ENCODE measurements at places on chromosomes 1 and 21.
A peak's percentile ranks its signal among the peaks of the same experiment; 100 is the strongest.

DNA sequence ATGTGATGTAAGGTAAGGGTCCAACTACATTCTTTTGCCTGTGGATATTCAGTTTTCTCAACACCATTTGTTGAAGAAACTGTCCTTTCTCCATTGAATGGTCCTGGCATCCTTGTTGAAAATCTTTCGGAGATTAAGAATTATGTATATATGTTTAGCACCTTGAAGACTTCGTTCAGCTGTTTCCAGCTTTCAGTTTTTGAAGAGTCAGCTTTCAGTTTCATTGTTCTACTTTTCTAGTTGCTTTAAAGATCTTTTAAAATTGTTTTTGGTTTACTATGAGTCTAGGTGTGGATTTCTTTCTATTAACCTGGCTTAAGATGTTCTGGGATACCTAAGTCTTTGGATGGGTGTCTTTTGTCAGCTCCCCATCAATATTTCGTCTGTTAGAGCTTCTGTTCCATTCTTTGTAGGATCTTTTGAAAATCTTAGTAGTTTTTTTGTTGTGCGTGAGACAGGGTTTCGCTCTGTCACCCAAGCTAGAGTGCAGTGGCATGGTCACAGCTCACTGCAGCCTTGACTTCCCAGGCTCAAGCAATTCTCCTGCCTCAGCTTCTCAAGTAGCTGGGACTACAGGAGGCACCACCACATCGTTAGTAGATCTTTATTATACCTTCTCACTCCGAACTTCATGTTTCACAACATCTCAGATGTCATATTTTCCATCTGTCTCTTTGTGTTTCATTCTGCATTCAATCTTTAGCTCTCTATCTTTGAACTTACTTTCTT, 353.5 kb upstream of the B3GALT2 start:
- no peak for DNase-seq

DNA sequence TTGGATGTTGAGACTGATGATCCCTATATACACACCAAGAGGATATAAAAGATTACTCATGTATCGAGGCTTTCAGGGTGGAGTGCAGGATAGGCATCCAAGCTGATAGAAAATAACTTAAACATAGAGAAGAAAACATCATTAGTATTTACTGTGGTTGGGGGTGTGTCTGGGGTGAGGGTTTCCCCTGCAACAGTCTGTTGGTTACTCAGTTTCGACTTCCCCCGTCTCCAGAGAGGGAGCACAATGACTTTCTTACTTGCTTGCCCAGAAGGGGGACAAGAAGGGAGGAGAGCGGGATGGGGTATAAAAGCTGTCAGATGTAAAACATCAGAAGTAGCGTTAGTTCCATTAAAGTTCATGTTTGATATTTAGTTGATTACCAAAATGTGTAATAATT, 717.4 kb upstream of the ZP4 start:
- DNase-seq = no peak

DNA sequence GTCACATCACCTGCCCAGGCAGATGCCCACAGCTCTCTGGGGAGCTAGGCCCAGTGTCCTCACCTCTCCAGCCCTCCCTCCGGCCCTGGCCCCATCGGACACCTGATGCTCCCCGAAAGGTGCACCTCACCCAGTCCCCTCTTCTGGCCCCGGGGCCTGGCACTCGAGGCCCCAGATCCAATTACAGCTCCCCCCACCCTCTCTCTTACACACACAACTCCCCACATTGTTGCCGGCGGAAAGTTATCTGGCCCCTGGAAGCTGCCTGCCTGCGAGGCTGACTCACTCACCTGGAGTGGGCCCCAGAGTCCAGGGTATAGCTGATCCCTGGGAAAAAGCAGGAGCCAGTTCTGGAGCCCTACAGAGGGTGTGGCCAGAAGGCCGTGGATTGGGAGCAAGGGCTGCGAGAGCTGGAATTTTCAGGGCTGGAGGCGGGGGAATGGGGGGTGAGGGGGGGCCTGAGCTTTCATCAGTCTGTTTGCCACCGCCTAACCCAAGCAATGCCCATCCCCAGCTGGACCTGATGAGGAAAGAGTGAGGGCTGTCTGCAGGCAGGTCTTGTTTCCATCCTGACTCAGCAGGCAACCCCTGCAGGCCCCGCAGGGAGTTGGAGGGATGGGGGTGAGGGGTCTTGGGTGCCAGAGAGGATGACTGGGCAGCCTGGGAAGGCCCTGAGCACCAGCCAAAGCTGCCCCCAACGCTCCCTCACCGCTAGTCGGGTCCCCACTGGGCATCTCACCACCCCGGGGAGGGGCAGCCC, 948 bp downstream of the FBXO2 start:
- DNase-seq = peak; percentile 18

- DNase-seq = peak; percentile 45
These were observed 1.7 kb upstream of the VWA1 start for GRCh38 chr1:1433804-1434130.

DNA sequence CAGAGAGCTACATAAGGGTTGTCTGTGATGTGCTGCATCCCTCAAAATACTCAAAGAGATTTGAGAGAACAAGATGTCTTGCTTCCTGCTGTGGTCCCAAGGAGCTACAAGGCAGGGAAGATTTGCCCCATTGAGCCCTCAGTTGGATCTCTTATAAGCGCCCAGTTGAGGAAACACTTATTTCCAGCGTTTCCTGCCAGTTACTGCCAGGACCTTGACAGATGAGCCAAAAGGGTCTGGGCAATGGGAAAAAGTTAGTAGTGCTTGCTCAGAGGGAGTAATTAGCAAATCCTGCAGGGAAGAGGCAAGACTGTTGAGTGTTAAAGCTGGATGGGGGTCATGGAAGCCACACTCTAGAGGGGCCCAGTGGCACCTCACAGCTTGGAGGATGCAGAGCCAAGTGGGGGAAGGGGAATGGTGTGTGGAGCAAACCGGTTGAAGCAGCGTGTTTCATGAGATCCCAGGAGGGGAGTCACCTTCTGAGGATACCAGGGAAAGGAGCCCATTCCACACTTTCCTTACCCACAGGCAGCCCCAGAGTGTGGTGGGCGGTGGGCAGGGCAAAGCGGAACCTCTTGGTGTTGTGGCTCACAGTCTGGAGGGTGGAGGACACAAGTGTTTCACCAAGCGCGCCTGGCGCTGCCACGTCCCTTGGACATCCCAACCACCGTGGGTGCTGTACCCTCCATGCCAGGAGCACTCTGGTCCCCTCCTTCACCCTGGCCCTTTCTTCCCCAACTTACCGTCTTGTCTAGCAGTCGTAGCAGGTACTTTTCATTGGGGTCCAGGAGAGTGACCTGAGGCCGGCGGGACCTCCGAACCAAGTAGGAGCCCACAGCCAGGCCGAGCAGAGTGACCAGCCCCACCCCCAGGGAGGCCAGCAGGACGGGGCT, 805 bp downstream of the CYB5R1 start:
- no peak for DNase-seq

GRCh38 chr1:225460021-225460736, 32.3 kb upstream of the LBR start:
- DNase-seq = no peak

DNA sequence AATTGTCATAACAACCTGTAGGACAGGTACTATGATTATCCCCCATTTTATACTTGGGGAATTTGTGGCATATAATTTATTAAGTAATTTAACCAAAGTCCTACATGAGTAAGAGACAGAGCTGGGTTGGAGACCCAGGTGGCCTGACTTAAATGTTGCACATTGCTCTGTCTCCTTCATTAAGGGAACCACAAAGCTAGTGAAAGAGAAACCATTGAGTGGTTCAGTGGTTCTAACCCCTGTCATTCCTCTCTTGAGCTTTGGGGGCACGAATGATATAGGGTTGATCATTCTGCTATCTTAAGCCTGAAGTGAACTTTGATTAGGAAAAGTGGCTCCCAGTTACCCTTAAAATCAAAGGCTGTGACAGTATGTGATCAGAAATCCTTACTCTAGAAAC, 5.3 kb upstream of the MAP3K7CL start:
- DNase-seq = no peak

- DNase-seq = no peak
These were observed 32.8 kb upstream of the CD101 start for GRCh38 chr1:116968724-116969123.

DNA sequence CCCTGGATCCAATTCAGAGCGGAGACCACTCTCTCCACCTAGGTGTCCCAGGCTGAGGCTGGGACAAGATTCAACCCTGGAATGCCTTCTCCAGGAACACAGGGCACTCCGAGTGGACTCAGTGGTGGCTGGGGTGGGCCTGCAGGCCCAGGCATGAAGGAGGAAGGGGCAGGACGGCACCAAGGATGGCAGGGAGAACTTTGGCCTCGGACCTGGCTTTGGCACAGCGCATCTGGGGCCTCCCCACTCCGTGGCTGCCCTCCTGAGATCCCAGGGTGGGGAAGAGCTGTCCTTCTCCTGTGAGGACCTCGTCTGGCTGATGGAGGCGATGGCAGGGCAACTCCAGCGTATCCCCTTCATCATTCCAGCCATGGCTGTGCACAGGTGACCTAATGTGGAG, 35.6 kb downstream of the DHCR24 start:
- no peak for DNase-seq

GRCh38 chr21:41673071-41673470, 93.8 kb downstream of the RIPK4 start:
- no peak for DNase-seq

- no peak for DNase-seq
These were observed 15.9 kb downstream of the PDIK1L start for GRCh38 chr1:26127235-26128163.

DNA sequence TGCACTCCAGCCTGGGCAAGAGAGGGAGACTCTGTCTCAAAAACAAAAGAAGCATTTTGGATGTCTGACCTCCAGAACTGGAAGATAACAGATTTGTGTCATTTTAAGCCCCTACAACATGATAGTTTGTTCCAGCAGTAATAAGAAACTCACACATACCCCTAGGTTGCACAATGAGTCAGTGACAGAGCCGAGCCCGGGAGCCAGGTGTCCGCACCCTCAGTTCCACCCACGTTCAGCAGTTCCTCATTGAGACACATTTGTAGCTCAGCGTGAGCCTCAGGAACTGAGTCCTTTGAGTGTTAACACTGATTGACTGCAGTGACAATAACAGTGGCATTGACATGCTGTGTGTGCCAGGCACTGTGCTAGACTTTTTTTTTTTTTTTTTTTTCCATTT, 19.8 kb downstream of the LRRC38 start:
- no peak for DNase-seq

DNA sequence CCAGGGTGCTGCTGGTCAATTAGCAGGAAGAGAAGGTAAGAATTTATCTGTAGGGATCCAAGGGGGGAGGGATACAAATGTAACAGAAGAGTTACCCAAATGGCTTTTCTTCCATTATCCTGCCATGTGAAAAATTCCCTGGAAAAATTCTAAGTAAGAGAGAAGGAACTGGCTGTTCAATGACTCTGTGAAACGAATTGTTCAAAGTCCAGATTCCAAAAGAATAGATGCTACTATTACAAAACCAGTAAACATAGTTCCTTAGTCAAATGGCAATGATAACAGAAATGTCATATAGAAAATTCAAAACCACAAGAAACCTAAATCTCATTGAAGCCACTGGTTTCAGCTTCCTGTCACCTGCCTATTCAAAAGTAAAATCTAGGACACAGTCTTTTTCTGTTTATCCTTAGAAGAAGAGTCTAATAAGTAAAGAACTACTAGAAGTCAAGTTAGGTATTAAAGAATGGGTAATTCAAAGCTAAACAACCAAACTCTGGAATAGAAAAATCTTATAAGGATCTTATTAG, 102.6 kb downstream of the ZNF644 start:
- DNase-seq = peak; percentile 3

GRCh38 chr21:37220433-37220980, 46.6 kb downstream of the VPS26C start:
- no peak for DNase-seq
